ENCODE measurements at places on chromosomes 11 and 22.
A peak's percentile ranks its signal among the peaks of the same experiment; 100 is the strongest.

- DNase-seq = no peak
Measured at GRCh38 chr11:83249445-83249844, 36.7 kb downstream of the CCDC90B start.

DNA sequence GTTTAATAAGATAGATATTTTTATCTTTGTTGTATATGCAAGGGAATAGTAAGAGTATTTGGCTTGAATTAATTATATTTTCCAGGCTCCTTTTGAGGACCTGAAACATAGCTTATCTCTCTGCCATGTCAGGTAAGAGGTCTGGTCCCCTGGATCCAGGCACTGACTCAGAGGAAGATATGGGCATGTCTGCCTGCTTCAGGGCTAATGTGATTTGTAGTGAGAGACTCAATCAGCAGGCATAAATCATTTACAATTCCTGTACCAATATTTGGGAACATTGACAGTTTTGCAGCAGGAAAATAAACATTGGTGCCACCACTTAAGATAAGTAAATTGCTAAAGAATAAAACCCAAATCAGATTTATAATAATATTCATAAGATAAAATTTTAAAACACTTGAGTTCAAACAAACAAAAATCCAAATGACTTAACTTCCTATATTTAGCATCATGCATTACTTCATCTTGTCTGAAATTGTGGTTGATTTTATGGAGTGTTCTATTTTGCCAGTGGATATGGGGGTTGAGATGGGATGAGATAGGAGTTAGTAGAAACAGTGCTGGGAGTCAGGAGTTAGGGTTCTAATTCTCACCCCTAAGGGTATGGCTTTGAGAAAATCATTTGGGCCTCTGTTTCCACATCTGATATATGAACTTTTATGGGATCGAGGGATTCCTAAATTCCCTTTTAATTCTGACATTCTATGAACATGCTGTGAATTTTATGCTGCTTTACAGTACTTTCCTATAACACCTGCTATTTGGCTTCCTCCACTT lies 5.1 kb upstream of the CALCA start:
- no peak for DNase-seq

- no peak for DNase-seq
Measured at GRCh38 chr22:46039535-46039934, 62.6 kb upstream of the WNT7B start.

- no peak for DNase-seq
Measured at GRCh38 chr11:44797886-44798606, 71.3 kb downstream of the TSPAN18 start.

- DNase-seq = no peak
Measured at GRCh38 chr11:133227632-133228111, 304.6 kb downstream of the OPCML start.

GRCh38 chr11:73194593-73194992 lies 23.5 kb upstream of the P2RY2 start:
- no peak for DNase-seq

- peak; percentile 13 for DNase-seq
Measured at GRCh38 chr11:75773595-75774353, 5.2 kb downstream of the DGAT2 start.

- no peak for DNase-seq
Measured at GRCh38 chr11:89922195-89922660, at the start of gene TRIM49D1. TSS of gene TRIM49D1 (minus strand) at chr11:89922245. CDS start at chr11:89917710, 4,535 bp downstream.

- no peak for DNase-seq
Measured at GRCh38 chr22:48943567-48944432, 883.9 kb downstream of the BRD1 start.

DNA sequence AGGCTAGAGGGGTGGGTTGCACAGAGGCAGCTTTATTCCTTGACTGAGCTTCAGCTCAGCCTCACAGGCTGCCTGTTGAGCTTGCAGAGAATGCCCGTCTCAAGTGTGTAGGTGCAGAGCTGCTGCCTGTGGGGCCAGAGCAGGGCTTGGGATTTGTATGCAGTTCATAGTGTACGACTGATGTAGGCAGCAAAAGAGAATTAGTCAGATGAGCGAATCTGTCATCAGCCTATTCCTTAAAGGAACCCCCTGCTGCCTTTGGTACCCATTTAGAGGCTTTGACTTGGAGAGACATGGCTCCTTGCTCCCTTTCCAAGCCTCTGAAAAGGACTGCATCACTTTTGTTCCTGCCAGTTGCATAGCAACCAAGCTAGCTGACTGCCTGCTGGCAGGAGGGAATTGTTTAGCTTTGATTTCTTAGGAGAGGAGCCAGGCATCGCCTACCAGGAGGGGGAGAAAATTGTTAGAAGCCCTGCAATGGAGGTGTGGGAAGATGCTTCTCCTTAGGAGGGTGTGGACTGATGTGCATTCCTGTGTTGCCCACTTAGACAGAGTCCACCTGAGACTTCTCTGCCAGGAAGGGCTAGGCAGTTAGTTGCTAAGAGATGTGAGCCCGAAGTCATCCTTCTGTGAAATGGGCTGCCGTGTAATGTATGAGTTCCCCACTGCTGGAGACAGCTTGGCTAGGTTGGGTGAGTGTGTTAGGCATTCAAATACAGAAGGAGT lies 10.9 kb downstream of the ACO2 start:
- no peak for DNase-seq

DNA sequence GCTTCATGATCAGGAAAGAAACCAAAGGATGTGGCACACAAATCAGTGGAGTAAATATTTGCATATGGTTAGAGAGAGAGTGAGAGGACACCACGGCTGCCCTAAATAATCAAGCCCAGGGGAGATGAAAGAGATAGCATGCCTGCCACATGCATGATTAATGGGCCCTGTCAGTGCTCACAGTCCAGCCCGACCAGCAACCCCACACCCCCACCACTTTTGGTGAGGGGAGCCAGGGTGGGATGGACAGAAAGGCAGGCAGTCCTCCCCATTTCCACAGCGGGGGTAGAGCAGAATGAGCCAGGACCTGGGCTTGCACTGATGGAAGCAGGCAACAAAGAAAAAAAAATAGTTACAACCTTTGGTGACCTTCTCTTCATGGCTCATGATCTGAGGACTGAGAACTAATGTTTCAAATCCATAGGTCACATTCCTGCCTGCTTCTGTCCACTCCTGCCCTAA lies 545.0 kb downstream of the ETS1 start:
- DNase-seq = no peak

DNA sequence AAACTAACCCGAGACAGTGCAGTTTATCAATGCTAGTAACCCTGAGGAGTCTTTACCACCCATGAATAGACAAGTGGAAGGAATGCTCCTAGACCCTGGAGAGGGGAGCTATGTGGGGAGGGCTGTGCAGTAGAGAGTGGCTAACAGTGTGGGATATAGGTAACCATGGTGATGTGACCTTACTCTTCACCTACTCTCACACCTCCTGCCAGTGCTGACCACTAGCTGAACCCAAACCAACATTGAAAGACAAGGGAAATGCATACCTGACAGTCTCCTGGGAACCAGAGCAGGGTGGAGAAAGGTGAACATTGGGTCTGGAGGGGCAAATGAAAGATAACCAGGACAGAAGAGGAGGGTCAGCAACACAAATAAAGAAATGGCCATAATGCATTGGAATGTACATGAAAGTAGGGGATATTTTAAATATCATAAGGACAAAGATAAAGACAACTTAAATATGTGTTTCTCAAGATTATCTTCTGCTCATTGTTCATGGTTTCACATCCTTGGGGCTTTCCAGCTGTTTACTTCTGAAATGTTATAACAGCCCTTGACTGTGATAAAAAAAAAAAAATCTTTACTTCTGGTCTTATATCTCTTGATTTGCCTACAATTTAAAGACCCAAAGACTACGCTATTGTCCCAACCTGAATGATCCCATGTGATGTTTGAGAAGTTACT lies 983.3 kb upstream of the TENM4 start:
- no peak for DNase-seq

- DNase-seq = no peak
Measured at GRCh38 chr11:76832361-76832760, 28.4 kb upstream of the ACER3 start.

- DNase-seq = no peak
Measured at GRCh38 chr11:15127341-15127740, 12.6 kb downstream of the INSC start.

- no peak for DNase-seq
Measured at GRCh38 chr22:24952837-24953383, 394 bp downstream of the KIAA1671 start.

DNA sequence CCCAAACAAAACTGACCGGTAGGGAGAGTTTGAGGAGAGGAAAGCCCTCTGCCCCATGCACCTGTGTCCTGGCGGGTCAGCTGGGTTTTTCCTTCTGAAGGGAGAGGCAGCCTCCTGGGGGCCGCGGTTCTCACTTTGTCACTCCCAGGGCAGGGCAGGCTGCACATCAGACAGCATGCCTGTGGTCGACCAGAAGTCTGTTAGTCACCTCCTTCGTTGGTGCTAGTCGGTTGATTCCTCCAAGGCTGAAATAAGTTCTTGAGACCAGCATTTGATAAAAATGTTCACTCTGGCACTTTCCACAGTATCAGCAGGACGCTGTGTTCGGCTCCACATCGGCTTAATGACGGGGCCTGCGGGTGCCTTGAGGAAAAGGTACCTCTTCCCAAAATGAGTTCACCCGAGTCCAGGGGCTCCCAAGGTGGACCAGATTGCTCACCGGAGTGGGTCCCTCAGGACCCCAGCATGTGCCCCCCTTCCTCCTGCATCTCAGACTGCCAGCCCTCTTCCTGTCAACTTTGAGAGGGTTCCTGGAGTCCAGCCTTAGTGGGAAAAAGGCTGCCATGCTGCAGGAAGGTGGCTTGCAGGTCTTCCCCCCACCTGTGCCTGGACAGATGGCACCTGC lies 373.7 kb upstream of the B3GAT1 start:
- no peak for DNase-seq

Data from stimulated activated CD4-positive, alpha-beta T cell treated with anti-CD3 and anti-CD28 coated beads, Interleukin-2, amount 100 ng/mL, for 24 hours (primary cell).